ENCODE measurements at places on chromosomes 6 and 20.
A peak's percentile ranks its signal among the peaks of the same experiment; 100 is the strongest.

DNA sequence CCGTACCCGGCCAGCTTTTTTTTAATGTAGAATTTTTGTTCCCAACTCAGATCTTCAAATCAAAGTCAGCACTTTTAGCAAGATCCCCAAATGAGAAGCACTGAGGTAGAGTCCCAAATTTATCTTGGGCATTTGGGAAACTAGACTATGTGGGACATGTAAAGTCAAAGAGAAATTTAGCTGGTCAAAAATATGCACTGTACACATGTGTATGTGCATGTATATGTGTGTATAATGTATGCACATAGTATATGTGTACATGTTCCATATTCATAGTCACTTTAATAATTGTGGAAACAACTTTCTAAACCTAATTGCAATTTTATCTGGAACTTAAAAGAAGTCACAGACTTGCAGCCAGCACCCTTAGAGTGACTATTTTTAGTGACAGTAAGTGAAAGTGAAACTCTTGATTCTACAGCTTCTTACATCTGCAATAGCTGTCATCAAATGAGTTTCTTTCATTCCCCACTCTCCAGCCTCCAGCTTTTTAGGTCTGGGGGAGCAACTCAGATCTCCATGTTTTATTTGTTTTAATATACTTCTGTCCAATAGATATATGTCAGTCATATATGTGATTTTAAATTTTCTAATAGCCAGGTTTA is 53.6 kb downstream of the CDC40 start:
- DNase-seq, result no peak

DNA sequence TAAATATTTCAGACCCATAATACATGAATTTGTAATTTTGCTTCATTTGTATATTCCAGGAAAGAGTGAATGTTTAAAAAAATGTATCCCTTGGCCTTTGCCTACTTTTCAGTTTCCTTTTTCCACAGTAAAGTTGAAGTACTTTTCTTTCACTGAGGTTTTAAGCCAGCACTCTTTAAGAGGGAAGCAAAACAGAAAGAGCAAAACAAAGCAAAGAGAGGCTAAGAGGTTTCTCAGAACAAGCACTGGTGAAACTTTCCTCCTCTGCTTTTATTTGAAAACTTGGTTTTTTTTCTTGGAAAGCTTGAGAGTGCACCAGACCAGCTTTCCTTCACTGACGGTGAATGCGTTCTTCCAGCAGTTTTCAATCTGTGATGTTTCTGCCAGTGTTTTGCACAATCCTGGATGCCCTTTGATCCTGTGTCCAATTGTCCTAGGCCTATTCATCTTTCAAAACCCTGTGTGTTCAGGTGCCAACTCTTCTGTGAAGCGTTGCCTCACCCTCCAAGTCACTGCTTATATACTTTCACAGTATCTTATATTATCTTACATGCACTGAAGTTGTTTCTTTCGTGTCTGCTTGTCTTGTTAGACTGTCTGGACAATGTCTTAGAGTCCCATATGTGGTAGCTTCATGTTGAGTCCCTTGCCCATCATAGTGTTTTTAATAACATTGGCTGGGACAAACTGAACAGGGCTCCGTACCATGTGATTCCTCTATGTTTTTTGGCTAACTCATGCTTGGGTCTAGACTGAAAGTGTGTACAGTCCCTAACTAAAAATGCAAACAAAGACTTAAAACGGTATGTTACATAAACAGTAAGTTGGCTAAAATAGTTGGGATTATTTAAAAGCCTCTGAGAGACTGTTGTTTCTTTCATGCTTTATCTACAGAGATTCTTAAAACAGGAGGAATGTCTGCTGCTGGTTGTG is 1.9 kb downstream of the RNF217 start:
- DNase-seq, result no peak

DNA sequence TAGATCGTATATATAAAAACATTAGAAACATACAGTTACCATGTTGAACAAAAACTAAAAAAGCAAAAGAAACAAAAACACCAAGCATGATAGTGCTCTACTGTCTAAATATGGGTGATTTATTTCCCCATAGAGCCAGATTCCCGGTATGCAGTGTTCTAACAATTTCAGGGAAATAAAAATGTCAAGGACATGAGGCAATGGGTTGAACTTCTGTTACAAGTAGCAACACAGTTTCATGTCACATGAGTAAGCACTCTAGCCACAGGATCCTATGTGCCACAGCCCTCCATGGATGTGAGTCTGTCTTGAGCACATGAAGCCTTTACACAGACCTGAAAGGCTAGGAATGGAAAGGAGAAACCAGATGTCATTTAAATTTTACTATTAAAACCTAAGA is 96.0 kb downstream of the MAP3K5 start:
- DNase-seq, result no peak

- DNase-seq, result no peak
Observed at GRCh38 chr20:49859807-49860206, 47.2 kb downstream of the SLC9A8 start.

DNA sequence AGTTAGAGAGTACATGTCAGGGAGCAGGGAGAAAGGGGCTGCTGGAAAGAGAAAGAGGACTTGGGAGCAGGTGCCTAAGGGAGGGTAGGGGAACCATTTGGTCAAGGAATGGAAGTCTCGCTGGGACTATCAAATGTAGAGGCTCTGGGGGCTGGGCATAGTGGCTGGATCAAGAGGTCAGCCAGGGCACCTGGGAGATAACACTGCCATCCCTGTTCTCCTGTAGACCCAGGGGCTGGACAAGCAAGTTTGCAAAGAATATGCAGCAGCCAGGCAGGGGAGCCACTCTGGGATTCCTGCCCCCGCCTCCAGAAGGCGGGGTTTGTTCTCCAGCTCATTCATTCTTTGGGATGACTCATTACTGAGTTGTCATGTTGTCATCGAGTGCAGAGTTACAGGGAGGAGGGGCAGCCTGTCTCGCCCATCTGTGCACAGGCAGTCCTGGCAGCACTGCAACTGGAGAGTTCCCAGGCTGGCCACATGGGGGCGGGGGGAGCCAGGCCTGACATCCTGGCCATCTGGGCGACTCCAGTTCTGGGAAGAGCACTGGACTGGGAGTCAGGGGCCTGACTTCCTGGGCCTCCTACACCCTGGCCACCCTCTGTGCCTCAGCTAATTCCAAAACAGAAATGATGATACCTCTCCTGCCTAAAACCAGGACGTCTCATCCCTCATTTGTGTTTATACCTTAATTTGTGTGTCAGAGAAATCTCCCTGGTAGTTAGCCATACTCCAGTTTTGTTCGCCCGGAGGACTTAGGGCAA is 28.2 kb upstream of the ZFAND3 start:
- peak; percentile 80 for DNase-seq

DNA sequence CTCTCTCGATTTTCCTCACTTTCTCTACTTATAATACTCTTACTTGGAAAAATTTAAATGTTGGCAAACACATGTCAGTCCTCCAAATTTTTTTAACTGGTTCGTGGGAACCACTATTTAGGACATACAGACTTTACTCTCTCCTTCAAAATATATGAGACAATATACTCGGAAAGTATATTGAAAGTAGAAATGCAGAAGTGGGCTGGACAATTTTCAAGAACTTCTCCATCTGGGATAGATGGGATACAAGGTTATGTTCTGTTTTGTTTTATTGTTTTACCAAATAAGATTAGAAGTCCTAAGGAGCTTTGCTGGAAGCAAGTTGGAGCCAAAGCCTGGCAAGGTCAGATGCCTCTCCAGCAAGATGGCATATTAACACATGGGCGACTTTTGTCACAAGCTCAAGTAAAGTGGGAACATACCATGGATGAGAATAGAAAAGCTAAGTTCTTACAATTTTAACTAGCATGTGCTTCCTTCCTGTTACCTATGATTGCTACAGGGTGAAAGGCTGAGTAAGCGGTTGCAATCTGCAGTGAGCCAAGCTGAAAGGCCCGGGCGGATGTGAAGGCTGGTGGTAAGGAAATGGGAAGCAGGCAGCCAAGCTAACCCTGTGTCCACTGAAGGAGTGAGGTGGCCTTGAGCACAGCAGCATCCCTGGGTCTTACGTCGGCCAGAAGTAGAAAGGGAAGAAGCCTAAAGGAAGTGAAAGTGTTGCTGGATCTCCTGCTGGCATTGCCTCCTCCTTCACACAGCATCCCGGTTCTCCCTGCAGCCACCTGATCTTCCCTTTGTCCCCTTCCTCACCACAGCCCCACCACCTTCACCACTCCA is 7.1 kb downstream of the MAP3K5 start:
- DNase-seq, result no peak

DNA sequence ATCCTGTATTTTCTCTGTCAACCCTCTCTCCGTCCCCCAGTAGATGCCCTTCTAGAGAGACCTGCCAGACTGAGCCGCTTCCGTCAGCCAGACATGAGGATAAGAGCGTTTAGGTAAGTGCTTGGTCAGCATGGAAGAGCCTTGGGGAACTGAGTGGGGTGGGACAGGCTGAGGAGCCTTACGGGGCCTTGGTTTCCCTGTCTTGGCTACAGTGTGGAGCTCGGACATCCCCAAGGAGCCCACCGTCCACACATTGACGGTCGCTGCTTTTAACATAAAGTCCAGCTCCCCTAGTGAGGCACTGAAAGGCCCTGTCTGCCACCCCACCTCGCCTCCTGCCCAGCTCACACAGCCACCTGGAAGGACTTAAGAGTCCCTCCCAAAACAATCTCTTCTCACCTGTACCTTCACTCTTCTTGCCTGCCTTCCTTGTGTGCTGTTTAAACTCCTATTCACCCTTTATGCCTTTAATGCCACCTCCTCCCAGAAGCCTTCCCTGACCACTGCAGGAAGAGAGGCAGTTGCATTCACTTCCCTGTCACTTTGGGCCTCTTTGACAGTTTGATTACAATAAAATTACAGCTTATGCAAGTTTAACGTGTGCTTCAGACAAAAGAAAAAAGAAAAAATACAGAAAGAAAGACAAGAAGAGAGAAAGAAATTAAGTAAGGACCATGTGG is 42.3 kb downstream of the PDYN start:
- no peak for DNase-seq

DNA sequence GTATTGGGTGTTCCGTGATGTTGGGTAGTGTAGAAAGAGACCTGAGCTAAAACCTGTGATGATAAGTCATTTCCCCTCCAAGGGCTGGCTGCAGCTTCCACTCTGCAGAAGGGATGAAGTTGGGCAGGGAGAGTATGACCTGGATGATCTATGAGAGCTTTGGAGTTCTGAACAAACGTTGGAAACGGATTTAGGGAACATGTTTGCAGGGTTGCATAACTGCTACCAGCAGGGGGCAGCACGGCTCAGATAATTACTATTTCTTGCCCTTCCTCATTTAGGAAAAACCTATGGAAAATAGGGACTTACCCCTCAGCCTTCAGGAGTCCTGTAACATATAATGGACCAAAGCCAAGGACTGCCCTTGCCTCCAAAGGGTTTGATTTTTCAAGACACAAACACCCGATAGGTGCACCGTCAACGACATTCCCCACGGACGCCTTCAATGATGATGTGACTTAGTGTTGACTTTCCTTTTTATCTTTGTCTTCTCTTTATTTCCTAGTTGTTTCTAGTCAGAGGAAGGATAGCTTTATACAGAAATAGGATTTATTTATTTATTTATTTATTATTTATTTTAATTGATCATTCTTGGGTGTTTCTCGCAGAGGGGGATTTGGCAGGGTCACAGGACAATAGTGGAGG is 164.9 kb upstream of the SASH1 start:
- peak; percentile 8 for DNase-seq
